Astrocyte of the cerebellum (primary cell): ENCODE measurements at places on chromosomes 2 and 18.

- DNase-seq, result no peak
Observed at GRCh38 chr2:188997263-188997662, 23.1 kb downstream of the COL3A1 start.

DNA sequence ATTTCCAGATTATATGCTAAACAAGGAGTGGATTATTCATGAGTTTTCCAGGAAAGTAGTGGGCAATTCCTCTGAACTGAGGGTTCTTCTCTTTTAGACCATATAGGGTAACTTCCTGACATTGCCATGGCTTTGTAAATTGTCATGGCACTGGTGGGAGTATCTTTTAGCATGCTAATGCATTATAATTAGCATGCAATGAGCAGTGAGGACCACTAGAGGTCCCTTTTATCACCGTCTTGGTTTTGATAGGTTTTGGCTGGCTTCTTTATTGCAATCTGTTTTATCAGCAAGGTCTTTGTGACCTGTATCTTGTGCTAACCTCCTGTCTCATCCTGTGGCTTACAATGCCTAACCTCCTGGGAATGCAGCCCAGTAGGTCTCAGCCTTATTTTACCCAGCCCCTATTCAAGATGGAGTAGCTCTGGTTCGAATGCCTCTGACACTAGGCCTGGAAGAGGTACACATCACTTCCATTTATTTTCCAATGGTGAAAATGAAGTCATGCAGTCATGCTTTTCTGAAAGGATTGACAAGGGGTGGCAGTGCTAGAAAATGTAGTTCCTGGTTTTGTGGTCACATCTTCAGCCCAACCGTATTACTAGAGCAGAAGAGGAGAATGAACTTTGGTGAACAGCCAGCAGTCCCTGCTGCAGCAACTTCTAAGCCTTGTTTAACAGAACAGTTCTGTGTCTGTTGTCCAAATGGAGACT is 26.6 kb upstream of the ITGA4 start:
- no peak for DNase-seq

- DNase-seq, result no peak
Observed at GRCh38 chr2:148570989-148571388, 73.6 kb upstream of the EPC2 start.

DNA sequence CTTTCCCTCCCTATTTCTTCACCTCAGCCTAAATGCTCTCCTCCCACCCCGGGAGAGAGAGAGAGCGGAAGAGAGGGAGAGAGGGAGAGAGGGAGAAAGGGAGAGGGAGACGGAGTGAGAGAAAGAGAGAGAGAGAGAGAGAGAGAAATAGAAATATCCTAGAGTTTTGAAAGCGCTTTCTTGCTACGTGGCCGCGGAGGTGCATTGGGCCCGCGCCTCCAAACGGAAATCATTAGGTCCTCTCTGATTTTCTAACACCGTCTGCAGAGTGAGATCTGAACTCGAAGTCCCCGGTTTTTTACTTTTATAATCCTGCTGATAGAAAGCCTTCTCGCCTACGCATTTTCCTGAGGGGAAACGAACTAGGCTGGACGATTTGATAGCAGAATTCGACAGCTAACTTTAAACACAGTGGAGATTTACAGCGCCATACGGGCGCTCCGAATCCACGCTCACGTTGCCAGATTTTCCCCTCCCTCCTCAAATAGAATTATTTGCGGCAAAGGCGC is 903 bp upstream of the EVX2 start:
- DNase-seq, result no peak

- DNase-seq, result no peak
Observed at GRCh38 chr2:191533693-191534180, 144.2 kb upstream of the NABP1 start.

- DNase-seq, result no peak
Observed at GRCh38 chr2:182890773-182891378, 24.4 kb upstream of the FRZB start.

DNA sequence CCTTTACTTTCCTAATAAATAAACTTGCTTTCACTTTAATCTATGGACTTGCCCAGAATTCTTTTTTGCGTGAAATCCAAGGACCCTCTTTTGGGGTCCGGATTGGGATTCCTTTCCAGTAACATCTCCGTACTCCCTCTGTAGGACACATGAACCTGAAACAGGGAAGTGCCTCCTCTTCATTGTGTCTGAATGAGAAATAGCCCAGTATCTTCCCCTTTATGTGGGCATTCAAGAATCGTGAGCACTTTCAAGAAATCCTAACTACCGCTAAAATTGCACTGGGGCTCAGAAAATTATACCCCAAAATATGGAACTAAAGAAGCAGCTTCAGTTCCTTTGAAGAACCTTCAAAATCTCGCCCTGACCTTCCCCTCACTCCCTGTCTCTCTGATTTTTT is 7.8 kb upstream of the POMC start:
- DNase-seq, result no peak

- no peak for DNase-seq
Observed at GRCh38 chr2:112850588-112850987, 14.0 kb upstream of the IL1B start.

DNA sequence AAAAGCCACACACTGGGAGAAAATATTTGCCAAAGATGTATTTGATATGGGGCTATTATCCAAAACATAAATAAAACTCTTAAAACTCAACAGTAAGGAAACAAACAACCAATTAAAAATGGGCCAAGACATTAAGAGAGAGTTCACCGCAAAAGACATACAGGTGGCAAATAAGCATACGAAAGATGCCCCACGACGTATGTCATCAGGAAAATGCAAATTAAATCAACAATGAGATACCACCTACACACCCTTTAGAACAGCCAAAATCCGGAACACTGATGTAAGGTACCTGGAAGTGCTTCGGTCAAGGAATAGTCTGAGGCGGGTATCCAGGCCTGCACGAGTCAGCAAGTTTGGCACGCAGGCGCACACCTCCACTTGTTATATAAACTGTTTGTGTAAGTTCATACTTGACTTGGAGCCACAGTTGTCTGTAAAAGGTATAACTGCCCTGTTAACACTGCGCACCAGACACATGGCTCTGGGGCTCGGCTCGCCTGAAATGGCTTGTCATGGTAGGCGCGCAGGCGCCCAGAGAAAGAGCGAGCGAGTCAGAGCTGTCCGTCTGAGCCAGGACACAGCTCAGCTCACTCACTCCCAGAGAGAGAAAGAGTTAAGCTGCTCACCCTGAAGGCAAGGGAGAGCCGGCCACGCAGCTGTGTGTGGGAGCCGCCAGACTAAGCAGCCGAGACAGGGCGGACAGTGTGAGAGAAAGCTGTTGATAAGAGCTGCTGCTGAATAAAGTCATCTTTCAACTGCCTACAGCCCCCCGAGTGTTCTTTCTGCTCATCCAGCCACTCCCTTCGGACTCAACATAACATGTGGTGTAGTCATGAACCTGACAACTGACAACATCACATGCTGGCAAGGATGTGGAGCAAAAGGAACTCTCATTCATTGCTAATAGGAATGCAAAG is 87.3 kb downstream of the HNRNPLL start:
- no peak for DNase-seq

DNA sequence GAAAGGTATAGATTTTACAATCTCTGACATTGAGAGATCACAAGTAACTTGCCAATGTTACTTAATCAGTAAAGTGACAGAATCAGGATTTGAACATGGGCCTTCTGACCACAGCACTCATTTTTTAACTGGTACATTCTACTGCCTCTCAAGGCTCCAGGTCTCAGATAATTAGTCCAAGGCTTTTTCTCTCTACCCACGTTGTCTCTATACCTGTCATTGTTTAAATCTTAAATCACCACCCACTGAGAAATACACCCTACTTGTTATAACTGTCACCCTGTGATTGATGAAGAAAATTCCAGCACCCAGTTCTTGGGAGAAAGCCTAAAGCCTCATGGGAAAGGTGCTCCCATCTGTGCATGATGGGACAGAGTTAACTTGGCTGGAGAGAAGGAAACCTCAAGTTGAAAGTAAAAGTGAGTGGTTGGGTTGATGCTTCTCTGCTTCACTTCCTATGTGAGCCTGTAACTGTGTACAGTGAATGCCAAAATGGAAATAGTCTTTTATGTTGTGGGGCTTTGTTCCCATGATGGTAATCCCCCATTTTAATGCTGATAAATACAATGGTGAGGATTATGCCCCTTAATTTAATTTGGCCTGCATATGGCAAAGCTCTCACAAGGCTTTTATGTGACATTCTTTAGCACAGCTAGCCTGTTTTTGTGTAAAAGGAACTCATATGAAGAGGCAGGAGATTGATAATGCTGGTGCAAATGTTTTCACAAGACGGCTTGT is 190.1 kb upstream of the SP5 start:
- no peak for DNase-seq

DNA sequence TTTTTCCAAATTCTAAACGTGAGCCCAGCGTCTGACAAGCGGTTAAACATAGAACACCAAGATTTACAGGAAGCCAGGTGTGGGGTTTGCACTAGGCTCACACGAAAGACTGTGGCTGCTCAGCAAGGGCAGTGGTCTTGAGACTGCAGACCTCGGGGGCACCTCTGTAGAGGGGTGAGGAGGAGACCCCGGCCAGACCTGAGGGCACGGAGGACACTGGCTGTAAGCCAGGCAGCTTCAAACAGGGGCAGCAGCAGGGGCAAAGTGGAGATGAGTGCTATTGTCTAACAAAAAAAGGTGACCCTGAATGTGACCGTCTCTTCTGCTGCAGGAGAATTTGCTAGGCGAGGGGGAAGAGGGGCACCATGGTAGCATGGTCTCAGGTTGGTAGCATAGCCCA is 140.3 kb downstream of the CYP26B1 start:
- DNase-seq, result no peak

DNA sequence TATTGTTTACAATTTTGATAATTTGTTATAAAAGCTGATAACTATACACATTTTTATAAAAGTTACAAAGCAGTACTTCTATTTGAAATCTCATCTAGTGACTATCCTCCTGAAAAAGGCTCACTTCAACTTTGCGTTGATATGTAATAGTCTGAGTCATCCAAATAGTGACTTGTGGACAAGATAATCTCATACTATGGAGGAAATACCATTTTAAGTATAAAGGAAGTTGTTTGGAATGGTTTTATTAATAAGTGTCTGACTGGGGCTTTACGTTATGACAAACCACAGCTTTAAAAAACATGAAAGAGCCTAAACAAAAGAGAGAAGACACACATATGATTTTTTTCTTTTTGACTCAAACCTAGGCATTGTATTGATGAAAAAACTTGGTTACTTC is 272.3 kb upstream of the COL3A1 start:
- DNase-seq, result no peak

- no peak for DNase-seq
Observed at GRCh38 chr2:122319539-122320132, 564.2 kb downstream of the TSN start.

DNA sequence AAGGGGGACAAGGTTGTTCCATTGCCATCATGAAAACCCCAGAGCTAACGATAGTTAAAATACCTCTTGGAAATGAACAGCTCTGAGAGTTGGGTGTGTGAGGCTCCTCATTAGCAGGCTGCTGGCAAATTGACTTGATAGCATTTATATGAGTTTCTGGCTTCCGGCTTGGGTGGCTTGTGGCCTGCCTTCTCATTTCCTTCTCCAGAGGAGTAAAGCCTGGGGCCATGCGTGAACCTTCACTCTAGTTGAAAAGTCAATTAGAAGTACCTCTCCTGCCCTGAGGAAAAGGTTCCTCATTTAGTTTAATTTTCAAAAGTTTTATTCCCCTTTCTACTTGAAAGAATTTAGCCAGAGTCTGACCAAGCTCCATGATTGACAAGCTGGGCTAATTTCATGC is 67.1 kb downstream of the MGAT5 start:
- no peak for DNase-seq

DNA sequence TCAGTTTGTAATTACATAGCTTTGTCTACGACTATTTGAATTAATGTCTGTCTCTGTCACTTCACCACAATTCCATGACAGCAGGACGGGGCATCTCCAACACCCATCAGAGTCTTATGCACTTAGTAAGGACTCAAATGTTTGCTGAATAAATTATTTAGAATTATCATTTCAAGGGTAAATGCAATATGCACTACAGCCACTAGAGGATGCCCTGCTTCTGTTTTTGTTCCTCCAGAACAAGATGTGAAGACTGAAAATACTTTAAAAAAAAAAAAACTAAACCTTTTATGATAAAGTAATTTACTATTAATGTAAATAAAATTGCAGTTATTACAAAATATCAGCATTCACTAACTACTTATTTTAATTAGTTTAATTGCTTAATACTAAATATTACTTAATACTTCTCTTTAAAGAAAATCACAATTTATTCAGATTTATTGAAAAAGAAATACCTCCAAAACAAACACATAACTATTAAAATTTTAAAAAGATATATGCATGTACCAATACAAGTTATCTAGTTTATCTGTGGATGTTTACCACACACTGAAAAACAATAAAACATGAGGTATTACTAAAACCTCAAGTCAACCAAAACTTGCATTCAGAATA is 3.2 kb downstream of the PIGN start:
- DNase-seq, result peak; percentile 59

- DNase-seq, result no peak
Observed at GRCh38 chr18:79799619-79800370, 2.1 kb downstream of the KCNG2 start.

GRCh38 chr2:176614049-176614448 is 344.8 kb downstream of the MTX2 start:
- no peak for DNase-seq

- DNase-seq, result no peak
Observed at GRCh38 chr2:199130501-199130900, 327.2 kb downstream of the SATB2 start.

DNA sequence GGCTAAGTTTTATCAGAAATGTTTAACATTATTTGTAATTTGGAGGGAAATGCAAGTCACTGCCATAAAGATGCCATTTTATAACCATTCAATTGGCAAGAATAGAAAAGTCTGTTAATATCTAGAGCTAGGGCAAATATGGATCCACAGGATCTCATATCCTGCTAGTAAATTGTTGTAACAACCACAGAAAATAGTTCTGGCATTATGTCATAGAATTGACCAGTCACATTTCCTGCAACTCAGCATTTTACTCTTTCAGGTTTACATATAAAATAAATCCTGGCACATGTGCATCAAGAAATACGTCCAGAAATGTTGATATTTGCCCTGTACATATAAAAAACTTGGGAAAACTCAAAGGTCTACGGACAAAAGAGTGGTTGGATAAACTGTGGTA is 32.9 kb downstream of the OSBPL6 start:
- DNase-seq, result peak; percentile 50
